Thoracic aorta (tissue), 2 donors: ENCODE measurements at places on chromosomes 3 and 15.

GRCh38 chr15:33021806-33022389 lies 172.6 kb downstream of the FMN1 start:
- DNase-seq = no peak

GRCh38 chr3:40731445-40731844 lies 206.7 kb downstream of the ZNF621 start:
- DNase-seq = no peak

GRCh38 chr3:32399030-32399620 lies 7.5 kb downstream of the CMTM7 start:
- DNase-seq = no peak

GRCh38 chr3:107987036-107987939 lies 103.5 kb downstream of the CD47 start:
- peak; percentile 79 for DNase-seq

DNA sequence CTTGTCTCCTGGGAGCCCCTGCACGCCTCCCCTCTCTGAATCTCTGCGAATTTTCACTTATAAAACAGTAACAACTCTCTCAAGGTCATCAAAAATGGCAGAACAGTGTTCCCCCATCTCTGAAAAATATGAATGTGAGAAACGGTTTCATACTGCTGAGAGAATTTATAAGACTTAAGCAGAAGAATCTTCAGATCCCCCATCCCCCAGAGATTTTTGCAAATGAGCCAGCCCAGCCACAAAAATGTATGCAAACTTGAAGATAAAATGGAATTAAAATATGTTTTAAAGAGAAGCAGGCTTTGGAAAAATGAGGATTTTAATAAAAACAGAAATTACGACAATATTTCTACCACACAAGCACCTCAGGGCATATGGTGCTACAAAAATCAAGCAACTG lies 173.0 kb downstream of the STT3B start:
- DNase-seq = no peak

GRCh38 chr15:40095371-40096093 lies 13.1 kb downstream of the BMF start:
- no peak for DNase-seq

- no peak for DNase-seq
These were observed 16.1 kb downstream of the ALDH1A3 start for GRCh38 chr15:100895721-100896120.

DNA sequence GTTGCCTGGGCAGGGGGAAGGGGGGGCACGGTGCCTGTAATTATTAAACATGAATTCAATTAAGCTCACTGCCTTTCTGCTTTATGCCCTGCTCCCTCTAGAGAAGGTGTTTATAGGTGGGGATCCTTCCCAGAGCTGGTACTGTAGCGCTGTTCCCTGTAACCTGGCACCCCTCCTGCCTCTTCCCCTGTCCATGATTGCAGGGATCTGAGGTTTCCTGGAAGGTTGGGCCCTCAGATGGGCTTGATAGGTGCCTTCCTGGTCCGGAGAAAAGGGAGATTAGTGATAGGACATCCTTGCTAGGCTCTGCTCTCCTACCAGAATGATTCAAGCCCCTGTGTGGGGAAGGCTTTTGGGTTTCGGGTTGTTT lies 2.1 kb upstream of the FAM131A start:
- DNase-seq = no peak

GRCh38 chr3:188491276-188491687 lies 337.3 kb downstream of the LPP start:
- DNase-seq = no peak

DNA sequence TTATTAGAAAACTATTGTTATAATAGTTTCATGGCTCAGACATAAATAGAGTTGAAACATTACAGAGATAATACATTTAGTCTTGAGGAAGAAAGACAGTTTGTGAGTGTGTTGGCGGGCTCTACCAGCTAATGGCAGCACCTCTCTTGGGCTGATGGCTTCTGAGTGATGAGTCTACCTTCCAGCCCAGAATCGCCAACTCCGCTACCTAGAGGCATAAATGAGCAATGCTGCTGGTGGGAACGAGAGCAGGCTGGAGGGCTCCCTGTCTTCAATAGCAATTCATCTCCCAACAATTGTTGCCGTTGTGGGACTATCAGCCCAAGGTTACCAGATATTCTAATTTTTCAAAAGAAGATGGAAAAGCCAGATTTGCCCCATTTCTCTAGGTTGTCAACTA lies 388.7 kb downstream of the FOXP1 start:
- no peak for DNase-seq

- no peak for DNase-seq
These were observed 1.8 kb downstream of the YEATS2 start for GRCh38 chr3:183699238-183699947.

GRCh38 chr3:25781145-25781757 lies 2.0 kb downstream of the NGLY1 start:
- DNase-seq = no peak

DNA sequence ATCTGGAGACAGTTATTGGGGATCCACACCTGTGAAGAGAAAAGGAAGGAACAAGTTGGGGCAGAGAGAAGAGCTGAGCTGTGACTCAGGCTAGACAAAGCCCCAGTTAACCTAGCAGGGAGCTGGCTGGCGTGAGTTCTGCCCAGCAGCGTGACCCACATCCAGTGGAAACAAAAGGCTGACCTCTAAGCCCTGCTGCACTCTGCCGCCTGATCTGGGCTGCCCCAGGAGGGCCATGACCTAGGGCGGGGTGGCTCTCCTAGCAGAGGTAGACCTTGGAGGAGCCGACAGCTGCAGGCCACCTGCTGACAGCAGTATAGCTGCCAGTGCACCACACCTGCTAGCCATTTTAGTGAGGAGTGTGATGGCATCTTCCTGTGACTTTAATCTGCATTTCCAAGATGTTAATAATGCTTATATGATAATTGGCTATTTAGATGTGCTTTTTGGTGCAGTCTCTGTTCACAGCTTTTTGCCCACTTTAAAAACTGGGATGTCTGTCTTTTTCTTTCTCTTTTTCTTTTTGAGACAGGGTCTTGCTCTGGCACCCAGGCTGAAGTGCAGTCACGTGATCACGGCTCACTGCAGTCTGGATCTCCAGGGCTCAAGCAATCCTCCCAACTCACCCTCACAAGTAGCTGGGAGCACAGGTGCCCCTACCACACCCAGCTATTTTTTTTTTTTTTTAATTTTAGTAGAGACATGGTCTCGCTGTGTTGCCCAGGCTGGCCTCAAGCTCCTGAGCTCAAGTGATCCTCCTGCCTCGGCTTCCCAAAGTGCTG lies 78.1 kb downstream of the LSM3 start:
- DNase-seq = no peak

- no peak for DNase-seq
These were observed 2.9 kb downstream of the STOML1 start for GRCh38 chr15:73989001-73989798.

GRCh38 chr3:76245073-76245472 lies 459.7 kb upstream of the ZNF717 start:
- DNase-seq = no peak

DNA sequence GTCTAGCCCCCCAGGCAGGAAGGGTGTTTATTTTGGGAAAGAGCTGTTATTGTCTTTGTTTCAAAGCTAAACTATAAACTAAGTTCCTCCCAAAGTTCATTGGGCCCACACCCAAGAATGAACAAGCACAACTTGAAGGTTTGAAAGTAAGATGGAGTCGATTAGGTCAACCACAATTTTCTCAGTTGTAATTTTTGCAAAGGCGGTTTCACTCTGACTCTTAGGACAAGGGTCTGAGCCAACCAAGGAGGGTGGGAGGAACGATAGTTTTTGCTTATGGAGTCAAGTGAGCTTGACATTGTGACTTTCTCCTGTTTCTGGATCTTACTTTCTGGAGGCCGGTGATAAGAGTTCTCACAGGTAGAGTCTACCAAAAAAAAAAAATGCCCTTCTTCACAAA lies 5.8 kb upstream of the ZNF770 start:
- no peak for DNase-seq

DNA sequence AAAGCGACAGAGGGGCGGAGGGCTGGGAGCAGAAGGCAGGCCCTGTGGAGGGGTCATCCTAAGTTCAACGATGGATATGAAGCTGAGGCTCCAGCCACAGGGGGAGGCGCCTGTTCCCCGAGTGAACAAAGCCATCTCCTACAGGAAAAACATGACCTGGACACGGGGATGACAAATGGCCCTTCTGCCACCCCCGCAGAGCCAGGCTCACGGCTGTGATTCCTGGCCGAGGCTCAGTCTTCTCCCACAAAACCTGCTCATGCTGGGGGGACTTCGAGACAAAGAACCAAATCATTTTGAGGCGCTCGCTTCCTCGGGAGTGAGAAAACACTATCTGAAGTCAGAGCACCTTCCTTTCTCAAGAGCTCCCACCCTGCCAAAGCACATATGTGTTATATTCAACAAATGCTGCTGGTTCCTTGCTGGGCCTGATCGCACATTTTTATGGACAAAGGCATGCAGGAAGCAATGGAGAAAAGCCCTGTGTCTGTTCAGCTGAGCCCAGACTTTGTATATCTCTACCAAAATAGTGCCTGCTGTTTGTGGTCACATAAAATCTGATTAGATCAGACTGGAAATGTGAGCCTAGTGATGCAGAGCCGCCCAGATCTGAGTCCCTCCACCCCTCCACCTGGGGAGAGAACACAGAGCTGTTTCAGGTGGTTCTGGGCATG lies 5.6 kb downstream of the RBP1 start:
- no peak for DNase-seq

DNA sequence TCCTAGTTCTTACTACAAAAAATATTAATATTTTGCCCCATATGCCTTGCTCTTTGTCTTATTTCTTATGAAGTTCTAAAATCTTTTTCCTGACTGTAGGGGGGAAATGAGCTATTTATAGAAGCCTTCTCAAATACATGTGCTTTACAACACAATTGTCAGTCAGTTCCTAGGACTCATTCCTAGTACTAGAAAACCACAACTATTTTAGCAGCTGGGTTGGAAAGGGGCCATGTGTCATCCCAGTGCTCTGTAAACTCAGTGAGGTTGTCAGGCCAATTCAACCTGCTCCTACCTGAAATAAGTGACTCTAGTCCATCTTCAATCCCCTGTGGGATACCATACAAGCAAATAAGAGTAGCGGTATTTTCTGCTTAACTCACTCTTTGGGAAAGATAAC lies 153.8 kb downstream of the ULK4 start:
- DNase-seq = no peak

- no peak for DNase-seq
These were observed 561 bp upstream of the OSTN start for GRCh38 chr3:191198480-191198879.

- DNase-seq = no peak
These were observed 3.4 kb downstream of the THBS1 start for GRCh38 chr15:39584266-39584659.

- DNase-seq = no peak
These were observed 506.0 kb downstream of the GBE1 start for GRCh38 chr3:81255463-81255862.

DNA sequence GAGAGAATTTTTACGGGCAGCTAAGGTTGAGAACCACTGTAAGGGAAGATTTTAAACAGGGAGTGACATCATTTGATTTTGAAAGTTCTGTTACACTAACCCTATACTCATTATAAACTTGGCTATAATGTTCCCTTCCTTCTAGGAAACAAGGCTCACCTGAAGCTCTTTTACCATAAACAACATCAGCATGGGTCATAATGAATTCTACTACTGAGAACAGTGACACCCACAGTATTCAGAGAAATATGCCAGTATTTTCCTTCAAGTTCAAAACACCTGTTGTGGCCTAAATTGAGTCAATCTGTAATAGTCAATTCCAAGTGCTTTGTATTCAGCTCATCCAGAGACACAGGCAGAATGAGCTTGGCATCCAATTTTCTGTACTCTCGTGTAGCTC lies 175.3 kb upstream of the STT3B start:
- no peak for DNase-seq

GRCh38 chr15:89132611-89133507 lies 44.6 kb downstream of the ABHD2 start:
- no peak for DNase-seq

- no peak for DNase-seq
These were observed 22.9 kb downstream of the SECISBP2L start for GRCh38 chr15:49023354-49023753.

GRCh38 chr15:90036806-90037510 lies 35.8 kb downstream of the ZNF710 start:
- no peak for DNase-seq

GRCh38 chr15:58401276-58401675 lies 30.5 kb upstream of the LIPC start:
- no peak for DNase-seq

DNA sequence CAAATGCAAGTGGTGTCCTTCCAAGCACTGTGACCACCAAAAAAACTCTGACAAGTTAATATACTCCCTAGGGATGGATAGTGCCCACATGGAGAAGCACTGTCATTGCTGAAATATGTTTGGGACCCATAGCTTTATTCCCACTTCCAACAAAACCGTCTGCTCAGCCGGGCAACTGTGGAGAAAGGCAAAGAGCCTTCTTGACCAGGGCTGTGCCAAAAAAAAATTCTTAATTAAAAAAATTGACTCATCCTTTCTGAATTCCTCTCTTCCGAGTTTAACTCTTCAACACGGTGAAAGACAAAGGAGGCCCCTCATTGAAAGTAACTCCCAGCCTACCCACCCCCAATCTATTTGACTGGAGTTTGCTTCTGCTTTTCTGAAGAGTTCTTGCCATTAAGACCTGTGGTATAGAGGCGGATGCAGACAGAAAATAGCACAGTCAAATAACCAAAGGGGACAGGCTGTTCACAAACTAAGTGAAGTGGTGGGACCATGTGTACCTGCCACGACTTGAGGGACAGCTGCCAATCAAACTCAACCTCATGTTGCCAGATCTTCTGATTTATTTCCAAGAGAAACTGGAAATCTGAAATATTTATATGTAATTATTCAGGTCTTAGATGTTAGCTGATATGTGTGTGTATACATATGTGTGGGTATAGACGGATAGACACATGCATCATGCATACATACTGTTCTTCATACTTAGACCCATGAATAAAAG lies 135.4 kb upstream of the PFN2 start:
- DNase-seq = no peak

- DNase-seq = no peak
These were observed 579.0 kb downstream of the MFSD1 start for GRCh38 chr3:159380891-159381290.

DNA sequence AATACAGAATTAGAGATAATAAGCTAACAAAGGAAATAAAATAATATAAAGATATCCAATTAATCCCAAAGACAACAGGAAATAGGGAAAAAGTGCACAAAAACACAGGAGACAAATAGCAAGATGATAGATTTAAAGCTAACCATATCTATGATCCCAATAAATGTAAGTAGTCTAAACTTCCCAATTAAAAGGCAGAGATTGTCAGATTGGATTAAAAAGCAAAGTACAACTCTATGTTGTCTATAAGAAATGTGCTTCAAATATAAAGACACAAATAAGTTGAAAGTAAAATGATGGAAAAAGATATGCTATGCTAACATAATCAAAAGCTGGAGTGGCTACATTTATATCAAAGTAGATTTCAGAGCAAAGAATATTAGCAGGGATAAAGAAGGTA lies 133.1 kb upstream of the ATP2B2 start:
- DNase-seq = no peak

DNA sequence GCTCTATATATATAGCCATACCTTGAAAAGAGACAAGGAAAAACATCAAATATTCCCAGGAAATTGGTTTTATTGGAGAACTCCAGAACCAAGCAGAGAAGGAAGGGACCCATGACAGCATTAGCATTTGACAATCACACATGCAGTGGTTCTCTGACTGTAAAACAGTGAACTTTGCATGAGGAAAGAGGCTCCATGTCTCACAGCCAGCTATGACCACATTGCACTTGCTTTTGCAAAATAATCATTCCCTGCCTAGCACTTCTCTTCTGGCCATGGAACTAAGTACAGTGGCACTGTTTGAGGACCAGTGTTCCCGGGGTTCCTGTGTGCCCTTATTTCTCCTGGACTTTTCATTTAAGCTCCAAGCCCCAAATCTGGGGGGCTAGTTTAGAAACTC lies 85.5 kb downstream of the TGFBR2 start:
- no peak for DNase-seq
